ENCODE measurements at places on chromosomes 5 and 9.

DNA sequence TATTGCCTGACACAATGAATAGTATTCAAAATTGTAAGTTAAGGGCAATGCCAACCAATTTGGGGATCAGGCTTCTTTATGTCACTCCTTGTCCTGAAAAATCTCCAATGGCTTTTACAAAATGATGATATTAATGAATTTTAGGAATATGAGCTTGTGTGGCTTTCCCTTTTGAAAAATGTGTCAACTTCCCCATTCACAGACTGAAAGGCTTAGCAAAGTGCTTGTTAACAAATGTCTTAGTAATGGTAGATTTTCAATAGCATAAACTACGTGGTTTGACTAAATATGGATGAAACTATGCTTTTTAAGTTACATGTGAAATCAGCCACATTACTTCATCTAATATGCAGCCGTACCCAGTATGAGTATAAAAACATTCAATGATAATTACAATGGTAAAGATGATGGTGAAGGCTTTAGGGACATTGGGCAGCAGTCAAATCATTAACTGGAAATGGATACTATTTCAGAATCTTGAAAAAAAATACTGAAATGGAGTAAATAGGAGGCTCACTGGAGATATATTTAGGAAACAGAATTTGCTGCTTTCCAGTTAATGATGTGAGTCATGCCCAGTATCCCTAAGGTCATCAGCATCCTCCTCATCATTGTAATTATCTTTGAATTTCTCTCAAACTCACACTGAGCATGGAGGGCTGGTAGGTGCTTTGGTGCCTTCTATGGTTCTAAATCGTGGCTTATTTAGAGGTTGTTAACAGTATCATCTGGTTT is 113.3 kb upstream of the ZNF608 start:
- DNase-seq = no peak

DNA sequence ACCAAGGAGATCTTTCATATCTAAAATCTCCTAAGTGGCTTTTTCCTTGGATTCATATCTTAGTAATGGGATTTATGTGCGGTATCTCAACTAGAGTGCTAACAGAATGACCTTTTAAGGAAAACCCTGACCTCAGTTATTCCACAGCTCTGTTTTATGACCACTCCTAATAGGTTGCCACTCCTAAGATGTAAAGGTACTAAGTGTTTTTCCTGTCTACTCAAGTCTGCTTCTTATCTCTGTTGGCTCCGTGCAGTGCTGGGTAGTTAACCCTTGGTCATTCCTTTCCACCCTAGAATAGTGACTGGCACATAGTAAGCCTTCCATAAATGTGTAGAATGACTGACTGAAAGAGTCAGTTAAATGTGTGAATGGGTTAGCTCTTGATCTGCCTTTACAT is 161.4 kb downstream of the DOCK2 start:
- no peak for DNase-seq

- DNase-seq = peak; percentile 24
Measured at GRCh38 chr9:133955821-133956411, 36.2 kb downstream of the VAV2 start.

GRCh38 chr5:57903458-57903857 is 420.8 kb upstream of the ACTBL2 start:
- DNase-seq = no peak

DNA sequence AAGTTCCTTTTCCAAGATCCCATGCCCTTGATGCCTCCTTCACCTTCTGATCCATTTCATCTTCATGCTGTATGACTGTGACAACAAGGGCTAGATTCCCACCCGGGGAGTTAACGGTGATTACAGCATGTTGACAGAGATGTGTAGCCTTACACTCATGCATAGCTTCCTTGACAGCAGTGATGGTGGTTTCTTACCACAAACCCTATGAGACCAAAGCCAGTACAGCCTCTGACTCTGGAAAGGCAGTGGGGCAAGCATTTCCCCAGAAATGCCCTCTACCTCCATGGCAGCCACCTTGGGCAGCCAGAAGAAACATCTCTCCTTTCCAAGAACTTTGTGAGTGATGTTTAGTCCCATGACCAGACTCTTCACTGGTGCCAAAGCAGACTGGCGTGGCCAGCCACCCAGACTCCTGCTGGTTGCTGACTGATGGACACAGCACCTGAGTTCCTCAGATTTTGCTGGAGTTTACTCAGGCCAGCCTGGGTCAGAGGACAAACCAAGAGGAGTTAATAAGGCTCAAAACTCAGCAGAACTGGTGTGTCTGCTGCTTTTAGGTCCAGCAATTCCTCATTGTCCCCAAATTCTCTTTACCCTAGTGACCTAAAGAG is 199.7 kb upstream of the SLC27A6 start:
- no peak for DNase-seq

DNA sequence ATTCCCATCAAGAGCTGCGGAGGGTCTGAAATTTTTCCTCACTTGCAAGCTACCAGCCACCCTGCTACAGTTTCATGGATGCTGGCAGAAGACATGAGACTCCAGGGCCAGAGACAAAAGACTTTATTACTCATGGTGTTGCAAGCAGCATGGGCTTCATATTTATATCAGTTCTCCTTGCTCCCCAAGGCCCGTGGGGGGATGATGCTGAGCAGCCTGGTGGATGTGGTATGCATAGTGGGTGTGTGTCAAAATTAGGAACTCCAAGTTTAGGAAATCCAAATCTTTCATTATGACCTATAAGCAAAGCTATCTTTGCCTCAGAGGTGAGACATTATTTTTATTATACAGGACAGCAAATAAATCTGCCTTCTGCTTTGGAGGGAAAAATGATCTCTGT is 105.7 kb upstream of the ALDH1B1 start:
- DNase-seq = no peak

DNA sequence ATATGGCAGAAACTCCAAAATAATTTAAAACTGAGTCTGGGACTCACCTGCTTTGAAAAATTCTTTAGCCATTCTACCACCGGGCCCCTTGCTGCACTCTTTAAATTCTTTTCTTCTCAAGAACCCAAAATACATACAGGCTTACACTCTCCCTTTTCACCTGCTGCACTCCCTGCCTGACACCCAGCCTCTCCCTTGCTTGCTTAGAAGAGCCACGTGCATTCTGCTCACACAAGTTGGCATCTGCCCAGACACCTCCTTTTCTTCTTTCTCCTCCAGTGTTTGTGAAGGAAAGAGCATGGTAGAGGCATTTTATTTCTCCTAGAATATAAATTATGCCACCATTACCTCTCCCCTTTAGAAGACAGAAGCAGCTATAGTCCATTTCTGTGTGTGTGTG is 39.0 kb upstream of the AOPEP start:
- no peak for DNase-seq

- no peak for DNase-seq
Measured at GRCh38 chr5:171728686-171729085, 56.9 kb upstream of the SMIM23 start.

DNA sequence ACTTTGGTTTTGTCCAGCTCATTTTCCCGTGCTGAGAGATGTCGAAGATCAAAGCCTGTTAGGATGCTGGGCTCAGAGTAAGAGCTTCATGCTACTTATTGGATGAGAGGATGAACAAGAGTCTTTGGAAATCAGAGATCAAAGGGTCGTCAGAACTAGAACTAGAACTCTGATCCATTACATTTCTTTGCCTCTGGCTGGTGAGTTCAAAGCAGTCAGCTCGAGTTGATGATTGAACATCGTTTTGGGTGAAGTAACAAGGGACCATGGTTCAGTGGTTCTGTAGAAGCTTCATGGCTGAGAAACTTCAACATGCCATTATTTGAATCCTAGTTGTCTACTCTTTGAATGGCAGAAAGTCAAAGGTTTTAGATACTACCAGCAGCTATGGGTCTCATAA is 320.3 kb downstream of the ARHGEF28 start:
- no peak for DNase-seq

- peak; percentile 72 for DNase-seq
Measured at GRCh38 chr5:32138839-32139493, 35.2 kb downstream of the GOLPH3 start.

GRCh38 chr9:109198736-109199382 is 31.8 kb upstream of the FRRS1L start:
- DNase-seq = peak; percentile 24

- DNase-seq = no peak
Measured at GRCh38 chr5:139688751-139689372, 40.7 kb downstream of the CXXC5 start.

- no peak for DNase-seq
Measured at GRCh38 chr9:81389569-81389993, 299.8 kb downstream of the TLE1 start.

DNA sequence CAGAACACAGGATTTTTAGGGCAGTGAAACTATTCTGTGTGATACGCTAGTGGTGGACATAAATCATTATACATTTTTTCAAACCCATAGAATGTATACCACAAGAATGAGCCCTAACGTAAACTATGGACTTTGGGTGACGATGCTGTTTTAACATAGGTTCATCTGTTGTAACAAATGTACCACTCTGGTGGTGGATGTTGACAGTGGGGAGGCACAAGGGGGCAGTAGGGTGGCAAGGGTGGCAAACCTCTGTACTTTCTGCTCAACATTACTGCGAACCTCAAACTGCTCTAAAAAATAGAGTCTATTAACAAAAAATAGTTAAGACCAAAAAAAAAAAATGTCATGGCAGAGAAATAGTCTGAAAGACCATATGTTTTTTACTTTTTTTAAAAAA is 9.1 kb upstream of the MVB12B start:
- peak; percentile 25 for DNase-seq

- no peak for DNase-seq
Measured at GRCh38 chr5:158546748-158547147, 553.0 kb downstream of the EBF1 start.

- DNase-seq = no peak
Measured at GRCh38 chr9:119283078-119283794, 86.0 kb downstream of the BRINP1 start.

- no peak for DNase-seq
Measured at GRCh38 chr9:136367296-136368145, 4.0 kb upstream of the DNLZ start.

DNA sequence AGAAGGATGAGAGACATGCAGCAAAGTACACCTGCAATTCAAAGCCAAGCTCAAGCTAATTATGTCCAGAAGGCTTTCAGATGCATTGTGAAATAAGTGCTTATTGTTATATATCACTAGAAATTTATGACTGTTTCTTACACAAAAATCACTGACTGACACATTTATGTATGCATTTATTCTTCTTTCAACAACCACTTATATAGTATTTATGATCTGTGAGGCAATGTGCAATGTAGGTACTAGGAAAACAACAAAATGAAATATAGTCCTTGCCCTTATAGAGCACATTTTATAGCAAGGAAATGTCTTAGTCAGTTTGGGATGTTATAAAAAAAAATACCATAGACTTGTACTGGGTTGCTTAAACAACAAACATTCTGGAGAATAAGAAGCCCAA is 167.6 kb downstream of the YIPF5 start:
- DNase-seq = no peak

- no peak for DNase-seq
Measured at GRCh38 chr5:176144508-176144907, 93.7 kb upstream of the SIMC1 start.

DNA sequence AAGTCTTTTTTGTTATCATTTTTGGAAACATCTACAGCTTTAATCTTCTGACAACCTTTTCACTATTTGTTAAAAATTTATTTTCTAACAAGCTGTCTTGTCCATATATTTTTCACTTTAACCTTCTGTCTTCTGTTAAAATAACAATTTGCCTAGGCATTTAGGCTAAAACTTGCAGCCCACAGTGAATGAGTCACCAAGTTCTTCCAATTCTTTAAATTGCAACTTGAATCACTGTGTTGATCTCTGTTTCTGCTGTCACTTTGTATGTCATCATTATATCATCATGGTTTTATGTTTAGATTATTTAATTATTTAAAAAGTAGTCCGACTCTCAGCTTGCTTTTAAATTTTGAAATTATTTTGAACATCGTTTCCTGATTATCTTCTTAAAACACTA is 473.8 kb upstream of the PTPRD start:
- no peak for DNase-seq

GRCh38 chr9:77512876-77513275 is 135.2 kb downstream of the GNA14 start:
- DNase-seq = no peak

GRCh38 chr9:99096409-99096808 is 8.5 kb upstream of the TGFBR1 start:
- DNase-seq = no peak

DNA sequence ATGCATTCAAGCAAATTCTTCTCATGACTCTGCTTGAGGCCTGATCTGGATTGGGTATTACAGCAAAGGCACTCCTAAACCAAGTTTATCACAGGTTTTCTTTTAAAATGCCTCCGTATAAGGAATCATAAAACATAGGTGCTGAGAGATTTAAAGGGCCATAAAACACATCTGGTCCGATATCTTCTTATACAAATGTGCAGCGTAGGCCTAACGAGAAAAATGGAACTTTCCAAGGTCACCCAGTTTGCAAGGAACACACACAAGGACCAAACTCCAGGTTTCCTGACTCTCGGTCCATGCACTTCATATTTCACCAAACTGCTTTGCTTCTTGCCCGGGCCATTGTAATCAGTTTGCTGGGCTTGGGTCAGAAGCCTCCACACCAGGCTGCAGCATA is 22.1 kb downstream of the SH3RF2 start:
- DNase-seq = no peak

GRCh38 chr9:74940600-74940999 is 12.1 kb downstream of the C9orf40 start:
- DNase-seq = no peak

DNA sequence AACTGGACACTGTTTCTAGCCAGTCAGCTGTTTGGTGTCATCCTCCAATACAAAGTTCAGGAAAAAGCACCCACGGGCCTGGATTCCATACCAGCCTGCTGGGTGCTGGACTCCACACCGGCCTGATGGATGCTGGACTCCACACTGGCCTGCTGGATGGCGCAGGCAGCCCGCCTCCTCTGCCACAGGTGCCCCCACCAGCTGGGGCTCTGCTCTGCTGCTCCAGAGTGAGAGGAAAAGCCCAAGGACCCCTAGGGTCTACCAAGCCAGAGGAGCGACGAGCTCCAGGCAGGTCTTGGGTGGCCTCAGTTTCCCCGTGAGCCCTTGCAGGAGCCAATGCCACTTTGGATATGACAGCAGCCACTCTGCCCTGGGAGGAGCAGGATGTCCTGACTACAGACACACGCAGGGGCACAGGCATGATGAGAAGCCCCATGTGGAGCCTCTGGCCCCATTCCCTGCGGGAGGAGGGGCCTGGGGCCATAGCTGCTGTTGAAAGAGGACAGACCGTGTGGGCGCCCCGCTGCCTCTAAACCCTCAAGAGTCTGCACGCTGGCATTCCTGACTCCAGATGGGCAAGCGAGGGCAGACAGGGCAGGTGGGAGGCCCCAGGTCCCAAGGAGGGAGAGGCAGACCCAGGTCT is 141.6 kb downstream of the OLFM1 start:
- DNase-seq = no peak

DNA sequence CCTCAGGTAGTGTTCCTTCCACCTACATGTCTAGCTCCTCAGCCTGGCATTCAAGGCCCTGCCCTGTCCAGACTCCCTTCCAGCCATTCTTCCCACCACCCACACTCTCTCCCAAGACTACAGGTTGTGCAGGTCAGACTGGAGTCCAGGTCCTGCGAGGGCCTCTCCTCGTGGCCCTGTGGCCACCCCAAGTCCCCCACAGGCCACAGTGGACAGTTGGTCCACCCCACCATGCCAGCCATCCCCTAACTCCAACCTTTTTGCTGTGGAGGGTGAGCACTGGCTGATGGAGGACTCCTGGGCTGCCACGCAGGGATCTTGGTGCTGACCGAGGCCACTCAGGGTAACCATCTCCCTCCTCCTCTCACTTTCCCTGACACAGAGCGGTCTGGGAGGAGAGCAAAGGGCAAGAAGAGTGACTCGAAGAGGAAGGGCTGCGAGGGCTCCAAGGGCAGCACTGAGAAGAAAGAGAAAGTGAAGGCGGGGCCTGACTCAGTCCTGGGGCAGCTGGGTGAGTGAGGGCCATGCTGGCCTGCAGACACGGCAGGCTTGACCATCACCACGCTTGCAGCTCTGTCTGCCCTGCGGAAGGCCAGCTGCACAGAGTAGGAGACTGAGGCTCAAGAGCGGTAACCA is 51.0 kb downstream of the JADE2 start:
- DNase-seq = no peak
